Substantia nigra (tissue), 51 donors: ENCODE measurements at places on chromosomes 7 and 10.

DNA sequence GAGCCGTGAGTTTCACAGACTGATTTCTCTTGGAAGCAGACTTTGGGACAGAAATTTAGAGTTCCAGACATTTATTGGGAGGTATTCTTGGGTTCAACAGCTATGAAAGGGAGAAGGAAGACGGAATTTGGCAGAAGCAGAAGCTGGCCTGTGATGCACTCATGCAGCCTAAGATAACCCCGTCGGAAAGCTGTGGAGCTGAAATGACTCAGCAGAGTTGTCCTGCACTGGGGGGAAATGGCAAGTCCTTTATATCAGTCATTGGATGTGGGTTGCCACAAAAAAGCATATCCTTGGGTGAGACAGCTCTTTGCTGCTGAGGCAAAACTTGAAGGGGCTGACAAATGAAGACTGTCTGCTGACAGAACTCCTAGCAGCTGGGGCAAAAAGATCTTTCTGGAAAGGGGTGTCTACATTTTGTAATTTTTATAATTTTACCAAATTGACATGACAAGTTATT is 11.5 kb upstream of the MICU1 start:
- no peak for DNase-seq

DNA sequence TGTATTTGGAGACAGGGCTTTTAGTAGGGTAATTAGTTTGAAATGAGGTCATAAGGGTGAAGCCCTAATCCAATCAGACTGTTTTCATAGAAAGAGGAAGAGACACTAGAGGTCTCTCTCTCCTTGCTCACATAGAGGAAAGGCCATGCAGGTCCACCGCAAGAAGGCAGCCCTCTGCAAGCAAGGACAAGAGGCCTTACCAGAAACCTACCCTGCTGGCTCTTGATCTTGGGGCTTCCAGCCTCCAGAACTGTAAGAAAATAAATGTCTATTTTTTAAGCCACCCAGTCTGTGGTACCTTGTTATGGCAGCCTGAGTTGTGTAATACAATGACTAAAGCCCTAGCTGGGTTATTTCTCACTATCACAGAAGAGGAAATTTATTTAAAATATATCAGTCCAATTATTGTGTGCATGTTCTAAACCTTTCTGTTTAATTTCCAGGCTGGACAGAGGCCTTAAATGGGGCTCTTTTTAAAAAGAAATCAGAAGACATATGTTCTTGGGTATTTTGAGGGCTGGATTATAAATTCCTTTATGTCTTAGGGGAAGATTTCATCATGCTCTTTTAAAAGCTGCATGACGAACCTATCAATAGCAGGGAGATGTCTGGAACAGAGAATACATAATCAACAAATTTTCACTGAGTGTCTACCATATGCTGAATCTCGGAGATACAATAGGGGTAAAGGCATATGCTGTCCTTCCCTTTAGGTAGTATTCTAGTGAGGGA is 12.9 kb upstream of the TMEM26 start:
- no peak for DNase-seq

DNA sequence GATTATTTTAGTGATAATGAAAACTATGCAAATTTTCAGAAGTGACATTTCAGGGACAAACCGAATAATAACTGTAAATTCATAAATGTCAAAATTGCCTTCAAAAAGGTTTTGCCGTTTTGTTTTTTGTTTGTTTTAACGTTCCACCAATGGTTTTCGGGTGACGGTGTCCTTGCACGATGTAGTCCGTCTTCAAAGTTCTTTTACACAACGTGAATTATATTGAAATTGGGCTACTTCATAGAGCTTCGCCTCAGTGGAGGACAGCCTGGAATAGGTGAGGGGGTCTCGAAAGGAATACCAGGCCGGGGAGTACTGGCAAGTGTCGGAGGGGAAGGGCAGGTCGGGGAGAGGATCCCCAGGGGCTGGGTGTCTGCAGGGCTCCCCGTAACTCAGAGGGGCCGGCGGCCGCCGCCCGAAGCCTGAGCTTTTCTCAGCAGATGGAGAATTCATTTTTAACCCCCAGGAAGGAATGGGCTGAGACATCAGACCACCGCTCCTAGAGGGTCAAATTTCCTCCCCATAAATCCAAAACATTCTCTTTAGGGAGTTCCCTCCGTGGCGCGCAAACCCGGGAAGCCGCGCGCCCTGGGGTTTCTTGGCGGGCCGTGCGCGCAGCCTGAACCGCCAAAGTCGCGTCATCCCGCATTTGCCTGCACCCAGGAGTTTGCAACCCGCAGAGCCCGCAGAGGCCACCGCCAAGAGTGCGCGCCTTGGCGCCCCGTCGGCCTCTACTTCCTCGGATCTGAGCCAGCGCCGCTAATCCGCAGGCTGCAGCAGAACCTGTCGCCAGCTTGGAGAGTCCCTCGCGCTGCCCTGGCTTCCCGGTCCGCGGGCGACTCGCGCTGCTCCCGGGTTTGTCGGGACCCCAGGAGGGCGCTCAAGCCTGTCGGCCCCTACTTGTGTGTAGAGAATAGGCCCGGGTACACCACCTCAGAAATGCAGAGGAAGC is 17.3 kb upstream of the EVX1 start:
- no peak for DNase-seq

- DNase-seq = no peak
Observed at GRCh38 chr7:134618756-134619530, 27.7 kb upstream of the BPGM start.

DNA sequence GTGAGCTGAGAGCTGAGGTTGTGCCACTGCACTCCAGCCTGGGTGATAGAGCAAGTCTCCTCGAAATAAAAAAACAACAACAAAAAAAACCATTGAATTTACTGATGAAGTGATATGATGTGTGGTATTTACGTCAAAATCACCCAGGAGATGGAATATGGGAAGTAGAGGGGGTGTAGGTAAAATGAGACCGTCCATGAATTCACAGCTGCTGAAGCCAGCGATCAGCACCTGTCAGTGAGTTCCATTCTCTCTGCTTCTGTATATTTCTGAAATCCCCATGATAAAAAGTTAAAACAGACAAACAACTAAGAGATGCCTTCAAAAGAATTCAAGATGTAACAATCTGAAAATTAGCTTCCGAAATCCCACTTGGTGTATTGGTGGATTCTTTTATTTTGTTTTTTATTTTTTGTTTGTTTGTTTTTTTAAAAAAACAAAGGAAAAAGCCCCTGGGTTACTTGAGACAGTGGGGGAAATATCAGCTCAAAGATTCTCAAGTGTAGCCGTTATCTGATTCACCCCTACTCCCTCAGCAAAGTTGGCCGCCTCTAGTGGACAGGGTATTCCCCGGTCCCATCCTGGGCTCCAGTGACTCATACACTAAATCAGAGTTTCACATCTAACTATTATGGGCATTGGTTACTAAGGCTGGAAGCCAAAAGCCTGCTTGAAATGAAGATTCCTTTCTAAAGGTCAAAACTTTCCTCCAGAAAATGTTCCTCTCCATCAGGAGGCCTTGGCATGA is 76.4 kb downstream of the MAP3K8 start:
- DNase-seq = no peak

- DNase-seq = no peak
Observed at GRCh38 chr10:28298951-28299350, 3.9 kb downstream of the MPP7 start.

DNA sequence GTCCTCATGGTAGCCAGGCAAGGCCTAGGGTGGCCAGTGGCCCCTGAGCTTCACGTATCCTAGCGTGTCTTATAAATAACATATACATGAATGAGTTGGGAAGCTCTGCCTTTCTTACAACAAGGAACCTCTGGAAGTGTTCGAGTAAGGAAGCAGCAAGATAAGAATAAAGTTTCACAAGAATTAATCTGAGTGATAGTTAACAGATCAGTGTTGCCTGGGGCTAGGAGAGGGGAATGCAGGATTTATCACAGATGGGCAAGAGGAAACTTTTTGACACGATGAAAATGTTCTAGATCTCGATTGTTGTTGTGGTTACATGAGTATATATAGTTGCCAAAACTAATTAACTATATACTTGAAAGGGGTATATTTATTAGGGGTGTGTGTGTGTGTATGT is 74.2 kb downstream of the TSPAN12 start:
- DNase-seq = no peak

GRCh38 chr7:147803606-147804005 is 787.0 kb upstream of the C7orf33 start:
- no peak for DNase-seq
